RPMI7951 (cell line): ENCODE measurements at places on chromosomes 11 and 22.
A peak's percentile ranks its signal among the peaks of the same experiment; 100 is the strongest.

- no peak for DNase-seq
Observed at GRCh38 chr11:9095421-9095820, 4.0 kb upstream of the SCUBE2 start.

DNA sequence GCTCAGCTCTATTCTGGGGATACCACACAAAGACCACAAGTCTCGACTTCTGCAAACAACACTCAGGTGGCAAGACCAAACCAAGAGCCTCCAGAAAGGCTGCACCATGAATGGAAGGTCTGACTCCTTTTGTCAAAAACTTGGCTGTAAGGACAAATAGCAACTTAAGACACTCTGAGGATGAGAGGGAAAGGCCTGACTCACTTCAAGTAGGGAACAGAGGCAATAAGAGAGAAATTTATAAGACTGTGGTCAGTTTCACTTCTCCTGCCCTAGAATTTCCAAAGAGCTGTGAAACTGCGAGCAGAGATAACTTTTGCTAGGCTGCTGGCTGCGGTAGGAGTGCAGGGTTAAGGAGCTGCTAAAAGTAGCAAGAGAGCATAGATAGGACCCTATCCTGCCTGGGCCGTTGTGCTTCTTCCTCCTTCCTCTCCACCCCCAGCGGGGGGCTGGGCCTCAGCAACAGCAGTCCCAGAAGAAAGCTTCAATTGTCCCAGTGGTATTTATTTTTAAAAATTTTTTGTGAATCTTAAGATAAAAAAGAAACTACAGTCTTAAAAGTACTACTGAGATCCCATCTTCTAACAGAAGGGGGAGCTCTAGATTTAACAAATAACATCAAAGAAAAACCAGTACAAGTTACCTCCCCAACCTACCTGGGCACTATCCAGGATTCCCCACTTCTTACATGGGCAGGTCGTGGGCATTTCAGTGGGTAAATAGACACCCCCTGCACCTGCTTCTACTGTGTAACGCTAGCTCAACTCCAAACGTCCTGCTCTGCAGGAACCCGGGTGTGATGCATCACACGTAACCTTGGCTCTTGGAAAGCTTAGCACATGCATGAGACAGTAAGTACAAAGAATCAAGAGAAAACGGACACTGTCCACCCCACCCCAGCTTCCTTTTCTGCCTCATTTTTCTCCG lies 66.4 kb downstream of the SGSM3 start:
- DNase-seq, result peak; percentile 41

DNA sequence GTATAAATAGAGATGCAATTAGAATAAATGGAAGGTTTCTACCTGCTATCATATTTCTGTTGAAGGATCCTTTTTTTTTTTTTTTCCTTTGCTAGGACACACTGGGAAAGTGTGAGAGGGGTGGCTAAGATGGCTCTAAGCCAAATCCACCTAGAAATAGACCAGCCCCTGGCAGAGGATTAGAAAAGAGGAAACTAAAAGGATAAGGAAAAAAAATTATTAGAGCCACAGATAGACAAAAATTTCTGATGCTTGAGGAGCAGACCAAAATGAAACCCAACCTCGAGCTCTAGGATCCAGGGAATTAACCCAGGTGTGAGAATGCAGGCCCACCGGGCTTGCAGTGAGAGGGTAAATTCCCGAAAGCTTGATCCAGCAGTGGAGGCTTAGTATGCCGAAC lies 262.3 kb downstream of the CADM1 start:
- no peak for DNase-seq

GRCh38 chr22:34105461-34106062 lies 185.3 kb upstream of the LARGE1 start:
- peak; percentile 2 for DNase-seq

DNA sequence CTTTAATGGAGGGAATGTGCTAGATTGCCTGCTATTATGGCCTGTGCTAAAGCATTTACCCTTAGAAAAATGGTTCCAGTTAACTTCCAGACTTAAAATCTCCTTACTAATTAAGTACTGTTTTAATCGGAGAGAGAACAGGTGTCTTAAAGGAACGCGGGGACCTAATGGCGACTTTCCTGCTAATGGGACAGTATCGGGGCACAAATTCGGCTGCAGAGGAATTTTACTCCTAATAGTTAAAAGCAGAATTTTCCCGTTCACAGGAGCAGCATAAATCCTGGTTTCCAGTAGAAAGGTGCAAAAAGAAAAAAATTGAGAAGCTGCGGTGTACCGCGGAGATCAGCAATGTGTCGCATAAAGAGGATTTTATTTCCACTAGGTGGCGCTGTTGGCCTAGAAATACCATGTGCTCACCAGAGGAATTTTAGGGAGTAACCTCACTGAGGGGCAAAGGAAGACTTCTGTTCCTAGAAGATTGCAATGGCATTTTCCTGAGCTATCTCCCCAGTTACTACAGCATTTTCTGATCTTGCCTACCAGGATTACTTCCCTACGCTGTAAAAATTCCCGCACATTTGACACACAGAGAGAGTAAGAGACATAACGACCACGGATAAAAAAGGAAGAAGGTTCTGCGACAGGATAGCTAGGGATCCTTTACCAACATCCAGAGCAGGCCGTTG lies 44.5 kb downstream of the ZNF280B start:
- peak; percentile 61 for DNase-seq

GRCh38 chr11:33533386-33534052 lies 167.1 kb downstream of the C11orf91 start:
- DNase-seq, result peak; percentile 15

DNA sequence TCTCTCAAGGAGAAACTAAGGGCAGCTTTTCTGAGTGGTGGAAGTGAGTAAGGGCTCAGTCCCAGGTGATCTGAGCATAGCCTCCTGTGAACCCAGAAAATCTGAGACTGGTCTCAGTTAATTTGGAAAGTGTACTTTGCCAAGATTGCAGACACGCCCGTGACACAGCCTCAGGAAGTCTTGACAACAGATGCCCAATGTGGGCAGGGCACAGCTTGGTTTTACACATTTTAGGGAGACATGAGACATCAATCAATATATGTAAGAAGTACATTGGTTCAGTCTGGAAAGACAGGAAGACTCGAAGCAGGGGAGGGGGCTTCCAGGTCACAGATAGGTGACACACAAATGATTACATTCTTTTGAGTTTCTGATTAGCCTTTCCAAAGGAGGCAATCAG lies 13.5 kb upstream of the CRY2 start:
- DNase-seq, result no peak

- DNase-seq, result no peak
Observed at GRCh38 chr11:68734111-68734510, 17.2 kb downstream of the TESMIN start.

- no peak for DNase-seq
Observed at GRCh38 chr11:67393990-67394389, 2.2 kb downstream of the RAD9A start.

- no peak for DNase-seq
Observed at GRCh38 chr22:40241200-40241763, 63.6 kb downstream of the TNRC6B start.

GRCh38 chr11:352456-353031 lies 16.8 kb upstream of the B4GALNT4 start:
- DNase-seq, result no peak

DNA sequence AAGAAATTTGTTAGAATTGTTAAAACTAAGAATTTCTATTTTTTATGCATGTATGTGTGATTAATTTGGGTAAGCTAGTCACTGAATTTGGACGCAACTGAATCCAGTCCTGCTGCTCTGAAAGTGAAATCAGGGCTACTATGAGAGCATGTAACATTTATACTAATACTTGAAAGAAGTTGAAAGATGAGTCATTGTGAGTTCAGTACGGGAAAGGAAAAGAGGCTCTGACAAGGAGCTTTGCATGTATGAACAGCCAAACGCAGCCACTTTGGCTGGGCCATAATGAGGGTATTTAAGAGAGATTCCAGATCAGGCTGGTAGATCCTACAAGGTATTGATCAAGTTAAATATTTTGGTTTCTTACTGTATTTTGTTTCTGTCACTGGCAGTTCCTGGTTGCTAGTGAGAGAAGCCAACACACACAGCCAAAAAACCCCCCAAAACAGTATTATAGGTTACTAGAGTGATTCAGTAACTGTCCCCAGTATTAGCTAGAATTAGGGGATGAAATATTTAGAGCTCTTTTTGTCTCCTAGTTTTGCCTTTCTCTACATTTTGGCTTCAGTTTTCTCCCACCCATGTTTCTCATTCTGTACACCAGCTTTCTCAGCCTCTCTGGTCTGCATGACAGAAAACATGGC lies 14.1 kb downstream of the AASDHPPT start:
- peak; percentile 70 for DNase-seq

- DNase-seq, result no peak
Observed at GRCh38 chr11:26929806-26930517, 64.0 kb upstream of the FIBIN start.

DNA sequence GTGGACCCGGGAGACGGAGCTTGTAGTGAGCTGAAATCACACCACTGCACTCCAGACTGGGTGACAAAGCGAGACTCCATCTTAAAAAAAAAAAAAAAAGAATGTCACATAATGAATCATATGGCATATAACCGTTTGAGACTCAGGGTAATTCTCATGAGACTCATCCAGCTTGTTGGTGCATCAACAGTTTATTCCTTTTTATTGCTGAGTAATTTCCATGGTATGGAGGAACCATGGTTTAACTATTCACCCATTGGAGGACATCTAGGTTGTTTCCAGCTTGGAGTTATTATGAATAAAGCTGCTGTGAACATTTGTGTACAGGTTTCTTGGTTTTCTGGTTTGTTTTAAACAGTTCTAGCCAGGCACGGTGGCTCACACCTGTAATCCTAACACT lies 25.3 kb downstream of the PPARA start:
- DNase-seq, result peak; percentile 16

DNA sequence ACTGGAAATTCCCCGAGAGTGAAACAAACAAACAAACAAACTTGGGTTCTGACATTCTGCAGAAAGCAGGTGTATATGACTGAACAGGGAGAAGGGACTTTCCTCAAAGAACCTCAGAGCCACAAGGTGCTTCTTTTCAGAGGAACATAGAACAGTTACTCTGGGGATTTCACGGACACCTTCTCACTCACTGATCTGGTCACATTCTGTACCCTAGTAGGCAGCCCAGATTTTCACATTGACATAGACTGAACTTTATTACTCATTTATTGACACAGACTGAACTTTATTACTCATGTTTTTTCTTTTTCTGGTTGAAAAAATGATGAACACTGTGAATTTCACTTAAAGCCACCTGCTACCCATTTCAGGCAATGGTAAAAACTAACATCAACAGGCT lies 263.0 kb downstream of the OPCML start:
- DNase-seq, result no peak

- peak; percentile 78 for DNase-seq
Observed at GRCh38 chr11:122093731-122094275, 22.2 kb downstream of the BLID start.

DNA sequence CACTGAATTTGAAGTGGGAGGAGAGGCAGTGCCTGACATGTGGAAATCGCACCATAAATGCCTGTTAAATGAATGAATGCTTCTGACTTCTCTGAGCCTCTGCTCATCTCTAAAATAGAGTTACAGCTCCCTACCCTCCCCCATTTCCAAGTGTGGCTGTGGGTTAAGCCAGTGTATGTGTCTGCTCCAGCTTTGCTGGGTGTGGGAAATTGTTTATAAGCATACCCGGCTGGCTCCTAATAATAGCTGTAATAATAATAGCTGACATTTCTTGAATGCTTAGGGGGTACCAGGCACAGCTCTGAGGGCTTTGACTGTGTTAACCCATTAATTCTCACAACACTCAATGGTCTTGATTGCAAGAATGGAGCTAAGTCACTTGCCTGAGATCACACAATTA lies 7.0 kb upstream of the FCHSD2 start:
- no peak for DNase-seq

DNA sequence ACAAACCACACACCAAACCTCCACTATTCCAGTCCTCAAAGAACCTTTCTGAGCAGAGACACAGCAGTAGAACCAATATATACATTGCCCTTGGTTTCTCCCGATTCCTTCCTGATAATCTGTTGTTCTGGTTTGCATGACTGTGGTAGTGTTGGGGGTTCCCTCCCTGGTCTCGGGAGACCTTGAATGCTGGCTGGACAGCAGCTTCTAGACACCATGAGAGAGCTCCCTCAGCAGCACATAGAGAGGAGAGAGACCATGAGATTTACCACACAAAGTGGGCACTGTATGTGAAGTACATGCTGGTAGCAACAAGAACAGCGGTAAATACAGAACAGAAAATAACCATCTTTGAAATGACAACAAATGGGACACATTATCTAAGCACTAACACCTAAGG lies 2.6 kb downstream of the C11orf91 start:
- no peak for DNase-seq

GRCh38 chr11:132772703-132773545 lies 759.4 kb downstream of the OPCML start:
- DNase-seq, result no peak

- no peak for DNase-seq
Observed at GRCh38 chr11:131504199-131504949, 134.0 kb downstream of the NTM start.

DNA sequence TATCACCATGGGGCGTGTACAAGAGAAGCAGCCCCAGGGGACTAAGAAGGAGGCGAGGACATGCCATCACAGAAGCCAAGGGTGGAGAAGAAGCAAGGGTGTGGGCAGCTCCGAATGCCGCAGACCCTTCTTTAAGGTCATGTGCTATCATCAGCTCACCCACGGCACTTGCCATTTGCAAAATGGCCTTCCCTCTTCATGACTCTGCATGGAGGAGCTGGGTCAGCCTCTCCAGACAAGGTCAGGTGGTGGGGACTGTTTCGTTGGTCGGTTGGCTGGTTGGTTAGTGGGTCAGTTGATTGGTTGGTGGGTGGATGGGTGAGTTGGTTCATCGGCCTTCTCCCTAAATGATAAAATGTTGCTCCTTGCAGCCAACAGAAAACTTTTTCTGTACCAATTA lies 622.5 kb downstream of the TBC1D22A start:
- DNase-seq, result no peak

DNA sequence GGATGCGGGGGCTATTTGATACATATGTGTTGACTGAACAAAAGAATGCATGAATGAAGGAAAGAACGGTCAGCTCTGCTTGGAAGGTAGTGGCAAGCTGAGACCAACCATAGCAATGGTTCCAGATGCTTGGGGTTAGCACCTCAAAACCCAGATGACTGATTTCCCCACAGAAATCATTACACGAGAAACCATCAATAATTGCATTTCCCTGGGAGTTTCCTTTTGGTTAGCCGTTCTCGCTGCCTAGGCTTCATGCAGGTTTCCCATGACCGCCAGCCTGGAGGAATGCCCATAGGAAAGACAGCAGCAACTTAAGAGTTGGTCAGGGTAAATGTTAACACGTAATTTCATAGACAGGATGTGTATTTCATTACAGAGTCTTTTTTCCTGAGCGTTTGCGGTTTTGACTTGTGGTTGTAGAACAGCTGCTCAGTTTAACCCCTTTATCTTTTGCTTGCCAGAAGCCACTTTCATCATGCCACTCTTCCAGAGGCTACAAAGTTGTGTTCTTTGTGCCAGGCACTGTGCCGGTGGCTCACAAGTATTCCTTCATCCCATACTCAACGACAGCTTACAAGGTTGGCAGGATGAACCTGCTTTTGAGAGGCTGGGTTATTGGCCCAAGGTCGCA lies 2.8 kb downstream of the IL17RA start:
- DNase-seq, result peak; percentile 94

GRCh38 chr11:92758241-92758780 lies 211.1 kb upstream of the MTNR1B start:
- DNase-seq, result no peak
